ENCODE measurements at places on chromosomes 16 and 17.

DNA sequence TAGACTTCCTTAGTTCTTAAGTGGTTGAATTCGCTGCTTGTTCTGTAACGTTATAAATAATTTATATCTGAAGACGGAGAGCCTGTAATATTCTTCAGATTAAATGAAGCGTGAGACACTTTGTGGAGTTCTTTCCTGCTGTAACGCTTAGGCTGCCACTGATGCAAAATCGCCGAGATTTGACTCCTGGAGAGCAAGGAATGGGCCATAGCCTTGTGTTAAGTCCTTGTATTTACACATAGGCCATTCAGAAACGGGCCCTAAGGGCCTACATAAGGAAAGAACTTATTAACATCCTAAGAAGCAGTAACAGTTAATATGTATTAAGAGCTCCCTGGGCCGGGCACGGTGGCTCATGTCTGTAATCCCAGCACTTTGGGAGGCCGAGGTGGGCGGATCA, 936 bp downstream of the EMC6 start:
- DNase-seq: no peak

- peak; percentile 13 for DNase-seq
Measured at GRCh38 chr17:66302761-66303626, 581 bp downstream of the PRKCA start.

DNA sequence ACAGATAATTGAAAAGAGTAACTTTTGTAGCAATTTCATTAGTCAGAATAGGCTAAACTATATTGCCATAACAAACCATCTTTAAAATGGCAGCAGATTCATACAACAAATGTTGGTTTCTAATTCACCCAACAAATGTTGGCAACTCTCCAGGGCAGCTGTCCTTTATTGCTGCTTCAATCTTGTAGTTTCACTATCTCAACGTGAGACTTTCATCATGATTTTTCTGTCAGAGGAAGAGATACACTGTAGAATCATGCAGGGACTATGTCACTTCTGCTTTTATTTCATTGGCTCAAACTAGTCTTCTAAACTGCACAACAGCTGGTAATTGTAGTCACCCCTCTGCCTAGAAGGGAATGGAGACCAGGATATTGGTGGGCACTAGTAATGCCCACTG, 174.2 kb downstream of the TANC2 start:
- no peak for DNase-seq

GRCh38 chr17:43360376-43360738, 38.4 kb upstream of the ARL4D start:
- peak; percentile 50 for DNase-seq

DNA sequence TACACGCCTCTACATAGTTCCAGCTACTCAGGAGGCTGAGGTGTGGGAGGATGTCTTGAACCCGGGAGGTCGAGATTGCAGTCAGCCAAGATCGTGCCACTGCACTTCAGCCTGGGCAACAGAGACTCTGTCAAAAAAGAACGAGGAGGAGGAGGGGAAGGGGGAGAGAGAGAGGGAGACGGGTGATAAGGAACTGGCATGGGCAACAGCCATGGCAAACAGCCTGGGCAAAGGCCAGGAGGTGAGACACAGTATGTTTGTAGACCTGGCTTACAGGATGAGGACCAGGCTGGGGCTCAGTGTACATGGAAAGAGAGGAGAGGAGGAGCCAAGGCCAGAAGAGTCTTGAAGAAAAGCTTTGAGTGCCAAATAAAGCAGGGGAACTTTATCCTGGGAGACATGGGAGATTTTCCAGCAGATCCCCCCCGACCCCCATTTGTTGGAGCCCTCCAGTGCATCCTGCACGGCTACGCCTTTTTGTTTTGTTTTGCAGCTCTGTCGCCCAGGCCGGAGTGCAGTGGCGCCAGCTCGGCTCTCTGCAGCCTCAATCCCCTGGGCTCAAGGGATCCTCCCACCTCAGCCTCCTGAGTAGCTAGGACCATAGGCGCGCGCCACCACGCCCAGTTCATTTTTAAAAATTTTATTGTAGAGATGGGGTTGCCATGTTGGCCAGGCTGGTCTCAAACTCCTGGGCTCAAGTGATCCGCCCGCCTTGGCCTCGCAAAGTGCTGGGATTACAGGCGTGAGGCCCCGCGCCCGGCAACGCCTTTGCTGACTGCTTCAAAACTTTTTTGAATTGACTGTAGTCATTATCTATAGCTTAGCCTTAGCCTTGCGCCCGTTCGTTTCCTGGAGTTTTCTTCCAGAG, 1.3 kb upstream of the ALKBH5 start:
- no peak for DNase-seq

DNA sequence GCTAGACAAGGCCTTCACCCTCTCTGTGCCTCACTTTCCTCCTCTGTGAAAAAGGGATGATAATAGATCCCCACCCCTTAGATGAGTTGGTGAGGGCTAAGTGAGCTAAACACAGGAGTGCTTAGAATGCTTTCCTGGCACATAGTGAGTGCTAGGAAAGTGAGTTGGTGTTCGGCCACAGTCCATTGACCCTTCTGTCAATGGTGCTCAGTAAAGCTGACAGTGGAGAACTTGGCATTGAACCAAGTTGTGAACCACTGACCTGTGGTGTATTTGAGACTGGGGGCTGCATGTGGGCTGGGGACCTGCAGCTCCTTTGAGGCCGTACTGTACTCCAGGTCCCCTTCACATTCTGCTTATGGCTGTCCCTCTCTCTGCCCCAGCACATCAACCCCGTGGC, 4.8 kb downstream of the PLK1 start:
- no peak for DNase-seq

DNA sequence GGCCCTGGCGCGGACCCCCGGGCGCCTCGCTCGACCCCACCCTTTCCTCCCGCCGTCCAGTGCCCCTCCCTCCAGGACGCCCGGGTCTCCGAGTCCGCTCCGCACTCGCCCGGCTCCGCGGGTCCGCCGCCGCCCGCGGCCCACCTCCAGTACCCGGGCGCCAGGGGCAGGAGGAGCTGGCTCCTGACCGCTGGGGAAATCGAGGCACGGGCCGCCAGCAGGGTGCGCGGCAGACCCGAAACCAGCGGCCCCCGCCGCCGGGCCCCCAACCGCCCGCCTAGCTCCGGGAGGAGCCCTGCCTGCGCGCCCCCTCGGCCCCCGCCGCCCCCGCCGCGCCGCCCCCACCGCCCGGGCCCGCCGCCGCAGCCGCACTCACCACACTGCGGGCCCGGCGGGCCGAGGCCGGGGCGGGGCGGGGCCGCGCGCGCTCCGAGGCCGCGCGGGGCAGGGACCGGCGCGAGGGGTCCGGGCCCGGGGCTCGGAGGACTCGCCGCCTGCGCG, 333 bp downstream of the MAFG start:
- DNase-seq: no peak

GRCh38 chr17:79393358-79394052, 217.3 kb downstream of the RBFOX3 start:
- peak; percentile 33 for DNase-seq

GRCh38 chr16:14098081-14098480, 27.0 kb downstream of the MRTFB start:
- DNase-seq: no peak

GRCh38 chr16:86367291-86368072, 142.8 kb upstream of the FOXF1 start:
- no peak for DNase-seq

DNA sequence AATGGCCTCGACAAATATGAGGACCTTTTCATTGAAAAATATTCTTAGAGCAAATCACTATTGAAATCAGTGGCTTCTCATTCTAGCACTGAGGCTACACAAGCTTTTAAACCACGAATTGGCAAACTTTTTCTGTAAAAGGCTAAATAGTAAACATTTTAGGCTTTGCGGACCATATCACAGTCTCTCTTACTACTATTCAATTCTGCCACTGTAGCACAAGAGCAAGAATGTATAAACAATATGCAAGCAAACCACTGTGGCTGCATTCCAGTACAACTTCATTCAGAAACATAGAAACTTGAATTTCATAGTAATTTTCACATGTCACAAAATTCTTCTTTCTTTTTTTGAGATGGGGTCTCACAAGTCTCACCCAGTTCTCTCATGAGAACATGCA, 49.1 kb downstream of the PHLPP2 start:
- no peak for DNase-seq

GRCh38 chr16:14405611-14406537, 224.2 kb downstream of the PARN start:
- no peak for DNase-seq

GRCh38 chr17:15413101-15413771, 54.2 kb downstream of the CDRT4 start:
- DNase-seq: no peak

DNA sequence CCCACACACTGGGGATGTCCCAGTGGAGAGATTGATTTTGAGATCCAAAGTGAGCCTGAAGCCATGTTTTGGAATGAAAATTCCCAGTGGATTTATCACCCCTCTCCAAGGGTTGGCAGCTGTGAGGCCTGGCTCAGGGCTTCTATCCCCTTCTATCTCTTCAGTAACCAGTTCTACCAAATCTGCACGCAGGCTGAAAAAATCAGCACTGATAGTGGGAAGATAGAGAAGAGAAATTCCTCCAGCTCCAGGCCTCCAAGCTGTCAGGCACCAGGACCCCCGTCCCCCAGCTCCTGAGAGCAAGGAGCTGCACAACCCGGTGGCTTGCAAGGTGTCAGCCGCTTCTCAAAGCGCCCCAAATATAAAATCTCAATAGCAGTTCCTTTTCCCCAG, 1.0 kb downstream of the FLOT2 start:
- no peak for DNase-seq

DNA sequence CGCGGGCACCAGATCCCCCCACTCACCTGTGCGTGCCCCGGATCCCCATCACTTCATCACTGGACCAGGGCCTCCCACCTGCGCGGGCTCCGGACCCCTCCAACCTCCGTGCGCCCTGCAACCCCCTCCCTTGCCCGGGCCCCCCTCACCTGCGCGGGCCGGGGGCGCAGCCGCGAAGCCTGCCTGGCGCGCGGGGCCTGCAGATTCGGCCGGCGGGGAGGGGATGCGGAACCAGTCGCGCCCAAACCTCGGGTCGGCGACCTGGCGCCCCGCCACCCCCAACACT, 202 bp downstream of the CEP131 start:
- DNase-seq: no peak

DNA sequence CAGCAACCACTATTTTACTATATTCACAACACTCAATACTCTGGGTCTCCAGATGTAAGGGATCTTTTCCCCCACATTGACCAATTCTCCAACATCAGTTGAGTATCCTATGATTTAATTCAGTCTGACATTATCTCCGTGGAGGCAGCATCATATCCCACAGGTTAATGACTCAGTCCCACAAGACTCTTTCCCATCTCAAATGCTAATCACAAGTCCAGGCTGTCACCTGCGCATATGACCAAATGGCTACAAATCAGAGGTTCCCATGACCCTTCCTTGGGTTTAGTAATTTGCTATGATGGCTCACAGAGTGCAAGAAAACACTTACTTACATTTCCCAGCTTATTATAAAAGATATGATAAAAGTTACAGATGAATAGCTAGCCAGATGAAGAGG, 18.7 kb downstream of the ACSM3 start:
- DNase-seq: no peak

GRCh38 chr17:34673995-34674890, 94.9 kb downstream of the TMEM132E start:
- DNase-seq: no peak

DNA sequence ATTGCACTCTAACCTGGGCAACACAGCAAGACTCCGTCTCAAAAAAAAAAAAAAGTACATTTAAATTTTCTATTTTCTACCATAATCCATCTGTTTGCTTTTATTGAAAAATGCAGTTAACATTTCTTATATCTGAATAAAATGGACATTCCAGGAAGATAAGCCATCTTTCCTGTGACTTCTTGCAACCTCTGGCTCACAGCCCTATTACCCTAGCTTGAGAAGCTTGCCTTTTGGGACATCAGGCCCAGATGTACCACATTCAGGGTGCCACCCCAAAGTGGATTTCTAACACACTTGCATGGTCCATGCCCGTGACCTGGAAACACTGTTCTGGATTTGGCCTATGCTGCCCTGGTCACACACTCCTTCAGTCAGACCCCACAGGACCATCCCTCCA, 30.1 kb upstream of the DDX52 start:
- no peak for DNase-seq

- no peak for DNase-seq
Measured at GRCh38 chr16:77307426-77308162, 108.4 kb downstream of the SYCE1L start.

- DNase-seq: no peak
Measured at GRCh38 chr17:64345689-64346376, 44.8 kb downstream of the PECAM1 start.

DNA sequence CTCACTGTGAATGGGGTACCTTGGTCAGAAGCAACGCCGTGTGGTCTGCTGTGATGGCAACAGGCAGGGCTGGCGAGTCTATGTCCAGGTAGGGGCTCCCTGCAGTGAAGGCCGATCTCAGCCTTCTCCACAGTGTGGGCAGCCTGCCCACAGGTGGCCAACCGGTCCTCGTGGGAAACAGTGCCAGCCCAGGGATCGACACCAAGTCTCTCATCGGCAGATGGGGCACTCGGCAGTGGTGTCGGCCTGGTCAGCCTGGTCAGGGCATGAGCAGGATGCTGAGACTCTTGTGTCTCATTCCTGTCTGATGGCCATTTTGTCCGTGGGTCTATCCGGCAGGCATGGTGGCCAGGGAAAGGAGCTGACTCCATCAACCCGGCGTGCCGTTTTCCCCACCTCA, 92.2 kb downstream of the TNFRSF13B start:
- no peak for DNase-seq

GRCh38 chr17:17757391-17757791, 76.1 kb downstream of the RAI1 start:
- DNase-seq: no peak

- no peak for DNase-seq
Measured at GRCh38 chr16:66622863-66623262, 18.4 kb downstream of the CMTM3 start.

- DNase-seq: no peak
Measured at GRCh38 chr16:4698321-4699045, 5.1 kb downstream of the NUDT16L1 start.

DNA sequence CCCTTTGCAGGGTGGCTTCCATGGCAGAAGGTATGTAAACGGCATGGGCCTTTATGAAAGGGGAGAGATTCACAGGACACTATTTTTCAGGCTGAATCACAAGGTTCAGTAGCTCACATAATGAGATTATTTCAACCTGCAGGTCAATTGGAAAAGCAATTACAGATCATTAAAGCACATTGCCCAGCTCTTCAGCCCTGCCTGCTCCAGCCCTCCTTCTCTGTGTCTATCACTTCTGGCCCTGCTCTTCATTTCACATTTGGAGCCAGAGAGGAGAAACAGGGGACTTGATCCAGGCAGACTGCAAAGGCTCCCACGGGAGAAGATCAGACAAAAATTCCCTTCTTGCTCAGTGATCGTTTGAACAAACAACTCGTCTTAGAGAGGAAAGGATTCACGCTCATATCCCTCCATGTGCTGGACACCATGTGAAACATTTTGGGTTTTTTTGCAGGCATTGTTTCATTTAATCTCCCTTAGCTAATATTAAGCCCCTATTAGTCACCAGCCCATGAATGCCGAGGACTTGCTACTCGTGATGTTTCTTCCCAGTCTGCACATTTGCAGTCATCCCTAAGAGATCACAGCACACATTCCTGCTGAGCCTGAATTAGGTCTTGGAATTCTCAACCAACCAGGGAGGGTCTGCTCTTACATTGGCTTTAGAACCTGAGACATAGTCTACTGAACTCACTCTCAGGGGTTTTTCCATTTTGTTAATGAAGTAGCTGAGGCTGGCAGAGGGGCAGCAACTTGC, 443.9 kb upstream of the CCL2 start:
- no peak for DNase-seq

- DNase-seq: no peak
Measured at GRCh38 chr16:12092544-12092921, 116.0 kb downstream of the SNX29 start.

- no peak for DNase-seq
Measured at GRCh38 chr16:82295290-82296201, 125.5 kb upstream of the MPHOSPH6 start.

Data from stimulated activated CD8-positive, alpha-beta memory T cell treated with anti-CD3 and anti-CD28 coated beads, Interleukin-2, amount 100 ng/mL, for 1 hour (primary cell).